ENCODE measurements at places on chromosomes 4 and X.

- DNase-seq, result no peak
Measured at GRCh38 chr4:174663216-174663615, 140.9 kb upstream of the HPGD start.

- no peak for DNase-seq
Measured at GRCh38 chr4:40587351-40587750, 42.3 kb downstream of the RBM47 start.

- no peak for DNase-seq
Measured at GRCh38 chr4:11312389-11312788, 116.3 kb downstream of the HS3ST1 start.

DNA sequence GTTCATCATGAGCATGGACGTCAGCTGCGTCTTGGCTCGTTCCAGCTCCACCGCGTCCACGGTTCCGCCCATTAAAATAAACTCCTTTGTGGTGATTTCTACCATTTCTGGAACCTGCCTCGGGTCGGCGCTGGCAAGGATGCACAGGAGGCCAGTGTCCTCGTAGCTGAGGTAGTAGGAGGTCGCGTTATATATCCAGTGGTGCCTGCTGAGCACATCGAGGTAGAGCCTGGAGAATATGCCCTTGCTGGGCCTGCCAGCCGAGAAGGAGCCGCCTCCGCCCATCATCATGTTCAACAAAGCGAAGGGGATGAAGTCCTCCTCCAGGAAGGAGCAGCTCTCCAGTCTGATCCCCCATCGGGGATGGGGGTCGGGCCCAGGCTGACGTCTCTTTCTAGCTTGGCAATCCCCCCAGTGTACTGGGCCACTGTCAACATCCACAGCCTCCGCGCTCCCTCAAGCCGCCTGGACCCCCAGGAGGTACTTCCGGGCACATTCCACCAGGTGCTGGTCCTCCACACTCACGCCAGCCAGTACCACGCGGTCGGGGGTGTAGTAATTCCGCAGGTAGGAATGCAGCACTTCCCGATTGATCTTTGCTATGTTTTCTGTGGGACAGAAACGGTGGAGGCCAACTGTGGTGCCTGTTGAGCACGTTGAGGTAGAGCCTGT is 120.9 kb upstream of the GRID2 start:
- no peak for DNase-seq

GRCh38 chrX:42710452-42710851 is 67.5 kb downstream of the PPP1R2C start:
- no peak for DNase-seq

DNA sequence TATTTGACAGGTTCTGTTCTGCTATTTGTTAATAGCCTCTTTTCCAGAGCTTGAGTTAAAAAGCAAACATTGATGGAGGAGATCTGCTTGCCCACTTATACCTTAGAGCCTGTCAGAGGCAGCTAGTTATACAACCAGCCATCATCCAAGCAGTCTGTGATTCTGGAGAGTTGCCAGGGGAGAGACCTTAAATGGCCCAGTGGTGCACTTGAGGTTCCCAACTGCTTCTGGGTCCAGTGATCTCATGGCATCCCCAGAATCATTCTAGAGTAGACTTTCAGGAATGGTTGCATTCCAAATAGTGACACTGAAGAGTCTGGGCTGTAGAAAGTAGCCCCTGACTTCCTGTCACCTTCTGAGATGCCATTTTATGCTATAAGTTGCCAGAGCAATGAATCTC is 160.7 kb downstream of the FHIP1A start:
- no peak for DNase-seq

GRCh38 chrX:11672213-11672612 is 6.5 kb upstream of the ARHGAP6 start:
- DNase-seq, result no peak

DNA sequence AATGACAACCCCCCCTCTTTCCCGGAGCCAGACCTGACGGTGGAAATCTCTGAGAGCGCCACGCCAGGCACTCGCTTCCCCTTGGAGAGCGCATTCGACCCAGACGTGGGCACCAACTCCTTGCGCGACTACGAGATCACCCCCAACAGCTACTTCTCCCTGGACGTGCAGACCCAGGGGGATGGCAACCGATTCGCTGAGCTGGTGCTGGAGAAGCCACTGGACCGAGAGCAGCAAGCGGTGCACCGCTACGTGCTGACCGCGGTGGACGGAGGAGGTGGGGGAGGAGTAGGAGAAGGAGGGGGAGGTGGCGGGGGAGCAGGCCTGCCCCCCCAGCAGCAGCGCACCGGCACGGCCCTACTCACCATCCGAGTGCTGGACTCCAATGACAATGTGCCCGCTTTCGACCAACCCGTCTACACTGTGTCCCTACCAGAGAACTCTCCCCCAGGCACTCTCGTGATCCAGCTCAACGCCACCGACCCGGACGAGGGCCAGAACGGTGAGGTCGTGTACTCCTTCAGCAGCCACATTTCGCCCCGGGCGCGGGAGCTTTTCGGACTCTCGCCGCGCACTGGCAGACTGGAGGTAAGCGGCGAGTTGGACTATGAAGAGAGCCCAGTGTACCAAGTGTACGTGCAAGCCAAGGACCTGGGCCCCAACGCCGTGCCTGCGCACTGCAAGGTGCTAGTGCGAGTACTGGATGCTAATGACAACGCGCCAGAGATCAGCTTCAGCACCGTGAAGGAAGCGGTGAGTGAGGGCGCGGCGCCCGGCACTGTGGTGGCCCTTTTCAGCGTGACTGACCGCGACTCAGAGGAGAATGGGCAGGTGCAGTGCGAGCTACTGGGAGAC is 1.6 kb downstream of the PCDH10 start:
- no peak for DNase-seq

DNA sequence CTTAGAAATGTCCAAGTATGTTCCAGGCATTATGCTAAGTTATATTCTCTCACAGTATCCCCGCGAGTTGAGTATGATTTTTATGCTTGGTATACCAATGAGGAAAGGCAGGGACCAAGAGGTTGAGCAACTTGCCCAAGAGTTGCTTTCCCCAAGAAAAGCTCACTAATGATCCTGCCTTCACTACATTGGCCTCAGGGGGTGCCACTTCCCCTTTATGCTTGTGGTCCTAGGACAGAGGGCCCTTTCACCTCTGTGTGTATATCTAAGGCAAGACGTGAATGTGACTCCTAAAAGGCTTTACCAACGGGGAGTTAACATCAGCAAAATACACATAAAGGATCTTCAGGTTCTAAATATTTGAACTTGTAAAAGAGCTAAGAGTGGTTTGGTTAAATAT is 164.4 kb upstream of the CPEB2 start:
- peak; percentile 60 for DNase-seq

DNA sequence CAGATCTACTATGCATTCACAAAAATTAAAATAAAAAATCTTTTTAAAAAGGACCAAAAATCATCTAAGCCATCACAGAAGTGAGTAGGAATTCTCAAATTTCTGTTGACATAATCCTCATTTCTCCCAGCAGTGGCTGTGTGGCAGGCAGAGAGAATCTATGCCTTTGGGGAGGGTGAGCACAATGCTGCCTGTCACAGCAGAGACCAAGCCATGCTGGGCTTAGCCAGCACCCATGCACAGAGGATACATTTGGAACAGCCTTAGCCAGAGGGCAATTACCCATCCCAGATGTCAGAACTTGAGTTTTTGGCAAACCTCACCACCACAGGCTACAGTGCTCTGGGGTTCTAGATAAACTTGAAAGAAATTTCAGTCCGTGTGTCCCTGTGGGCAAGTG is 1274.8 kb upstream of the ADGRL3 start:
- DNase-seq, result no peak

DNA sequence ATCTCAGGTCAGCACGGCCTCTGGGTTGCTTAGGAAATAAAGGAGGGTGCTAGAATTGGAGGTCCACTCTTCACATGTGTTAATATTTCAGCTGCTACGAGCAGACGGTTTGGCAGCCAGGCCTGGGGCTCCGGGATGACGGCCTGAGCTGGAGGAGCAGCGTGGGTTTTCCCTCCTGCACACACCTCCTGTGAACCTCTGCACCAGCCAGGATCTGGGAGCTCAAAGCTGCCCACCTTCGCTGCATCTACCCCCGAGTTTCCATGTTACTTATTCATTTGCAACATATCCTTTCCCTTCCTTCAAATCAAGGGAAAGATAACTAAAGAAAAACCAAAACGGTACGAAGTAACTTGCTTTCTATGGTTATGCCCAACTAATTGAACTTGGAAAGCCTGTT is 13.6 kb downstream of the STOX2 start:
- DNase-seq, result no peak

DNA sequence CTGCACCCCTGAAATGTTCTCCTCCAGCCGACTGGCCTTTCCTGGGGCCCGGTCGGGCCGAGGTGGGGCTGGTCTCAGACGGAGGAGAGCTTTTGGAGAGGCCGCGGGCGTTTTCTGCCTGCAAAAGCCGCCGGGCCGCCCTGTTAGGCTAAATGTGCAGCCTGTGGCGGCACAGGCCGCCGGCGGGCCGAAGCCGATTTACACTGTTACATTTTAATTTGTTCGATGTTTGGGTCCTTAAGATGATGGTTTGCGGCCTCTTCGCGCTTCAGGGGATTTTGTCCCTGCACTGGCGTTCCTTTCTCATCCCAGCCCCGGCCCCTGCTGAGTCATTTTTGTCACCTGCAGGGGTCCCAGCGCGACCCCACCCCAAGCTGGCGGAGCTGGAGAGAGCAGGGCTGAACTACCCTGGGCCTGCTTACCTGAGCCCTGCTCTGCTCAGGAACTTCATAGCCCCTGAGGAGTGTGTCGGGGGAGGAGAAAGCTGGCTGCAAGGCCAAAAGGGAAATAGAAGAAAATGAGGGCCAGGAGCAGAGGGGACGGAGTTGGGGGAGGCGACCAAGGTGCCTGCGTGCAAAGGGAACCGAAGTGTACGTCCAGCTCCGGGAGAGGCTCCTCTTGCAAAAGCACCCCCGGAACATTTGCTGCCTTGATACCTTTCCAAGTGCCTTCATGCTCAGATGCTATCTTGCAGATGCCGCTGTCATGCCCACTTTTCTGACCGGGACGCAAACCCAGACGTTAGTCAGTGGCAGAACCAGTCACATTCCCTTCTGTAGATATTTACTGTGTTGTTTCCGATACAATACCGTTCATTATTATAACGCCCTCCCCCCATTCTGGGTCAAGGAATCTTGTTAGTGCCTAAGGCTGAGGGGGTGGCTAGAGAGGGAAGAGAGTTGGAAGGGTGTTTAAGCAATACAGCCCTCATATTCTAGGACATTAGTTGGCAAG is 977 bp upstream of the RBBP7 start:
- peak; percentile 81 for DNase-seq

DNA sequence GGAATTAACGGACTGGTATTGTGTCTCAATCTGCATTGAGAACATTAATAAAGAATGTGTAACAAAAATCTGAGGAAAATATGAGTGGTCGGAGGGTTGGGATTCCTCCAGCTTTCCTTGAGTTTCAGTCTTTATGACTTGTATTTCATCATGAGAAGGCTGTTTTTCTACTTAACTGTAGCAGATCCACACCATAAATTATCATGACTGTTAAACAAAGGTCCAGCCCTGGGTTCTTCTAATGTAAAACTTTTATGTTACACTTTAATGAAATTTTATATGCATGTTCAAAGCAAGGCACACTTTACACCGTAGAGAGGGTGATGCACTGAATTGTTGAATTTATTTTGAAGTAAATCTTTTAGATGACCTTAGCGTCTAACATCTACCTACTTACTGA is 7.0 kb downstream of the AFF2 start:
- DNase-seq, result no peak

DNA sequence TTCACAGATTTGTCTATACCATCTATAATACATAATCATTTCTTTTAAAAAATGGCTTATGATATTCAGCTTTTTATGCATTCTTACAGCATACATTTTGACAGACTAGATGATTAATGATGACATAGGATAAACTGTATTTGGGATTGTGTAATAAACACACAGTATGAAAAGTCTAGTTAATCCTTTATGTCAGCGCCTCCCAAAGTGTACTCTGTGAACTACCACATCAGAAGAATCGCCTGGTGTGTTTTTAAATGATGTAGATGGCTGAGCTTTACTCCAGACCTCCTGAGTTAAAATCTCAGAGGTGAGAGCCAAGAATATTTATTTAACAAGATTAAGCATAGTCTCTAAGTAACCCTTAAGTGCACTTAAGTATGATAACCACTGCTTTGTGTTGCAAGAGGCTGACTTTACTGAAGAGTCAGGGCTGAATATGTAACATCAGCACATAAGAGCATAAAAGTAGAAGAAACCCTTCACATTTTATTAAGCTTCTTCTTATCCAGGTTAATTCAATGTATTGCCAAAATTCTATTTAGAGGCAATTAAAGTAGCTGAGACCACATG is 104.2 kb downstream of the ANK2 start:
- peak; percentile 3 for DNase-seq

DNA sequence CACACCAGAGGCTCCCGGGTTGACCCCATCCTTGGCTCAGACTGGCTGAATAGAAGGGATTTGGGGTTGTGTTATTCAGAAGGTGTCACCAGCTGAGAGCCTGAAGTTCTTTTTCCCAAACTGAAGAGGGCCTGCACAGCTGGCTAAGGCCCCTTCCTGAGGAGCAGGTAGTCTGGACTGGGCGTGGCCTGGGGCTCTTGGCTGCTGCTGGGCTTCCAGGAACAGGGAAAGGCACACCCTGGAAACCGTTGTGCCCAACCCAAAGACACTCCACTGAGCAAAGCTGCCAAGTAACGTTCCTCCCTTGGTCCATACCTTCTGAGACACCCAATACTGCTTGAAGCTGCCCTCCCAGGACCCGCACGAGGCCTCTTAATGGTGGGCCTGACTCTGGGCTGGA is 8.3 kb upstream of the CXCR3 start:
- no peak for DNase-seq

GRCh38 chr4:163194593-163194992 is 27.9 kb upstream of the NAF1 start:
- DNase-seq, result no peak

Data from NB4 (cell line).